NCI-H1694 treated with DMSO at 0.1 percent for 48 hours (cell line): ENCODE measurements at places on chromosomes 6 and 20.
A peak's percentile ranks its signal among the peaks of the same experiment; 100 is the strongest.

DNA sequence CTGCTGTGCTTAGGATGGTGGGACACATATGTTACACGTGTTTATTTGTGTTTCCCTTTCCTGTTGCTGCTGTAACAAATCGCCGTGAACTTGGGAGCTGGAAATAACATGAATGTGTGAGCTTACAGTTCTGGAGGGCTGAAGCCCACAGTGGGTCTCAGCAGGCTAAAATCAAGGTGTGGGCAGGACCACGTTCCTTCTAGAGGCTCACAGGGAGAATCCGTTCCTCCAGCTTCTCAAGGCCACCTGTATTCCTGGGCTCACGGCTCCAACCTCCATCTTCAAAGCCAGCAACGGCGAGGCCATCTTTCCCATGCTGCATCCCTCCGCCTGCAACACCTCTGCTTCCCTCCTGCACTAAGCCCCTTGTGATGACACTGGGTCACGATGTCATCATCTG is 27.4 kb upstream of the PTGIS start:
- no peak for DNase-seq

DNA sequence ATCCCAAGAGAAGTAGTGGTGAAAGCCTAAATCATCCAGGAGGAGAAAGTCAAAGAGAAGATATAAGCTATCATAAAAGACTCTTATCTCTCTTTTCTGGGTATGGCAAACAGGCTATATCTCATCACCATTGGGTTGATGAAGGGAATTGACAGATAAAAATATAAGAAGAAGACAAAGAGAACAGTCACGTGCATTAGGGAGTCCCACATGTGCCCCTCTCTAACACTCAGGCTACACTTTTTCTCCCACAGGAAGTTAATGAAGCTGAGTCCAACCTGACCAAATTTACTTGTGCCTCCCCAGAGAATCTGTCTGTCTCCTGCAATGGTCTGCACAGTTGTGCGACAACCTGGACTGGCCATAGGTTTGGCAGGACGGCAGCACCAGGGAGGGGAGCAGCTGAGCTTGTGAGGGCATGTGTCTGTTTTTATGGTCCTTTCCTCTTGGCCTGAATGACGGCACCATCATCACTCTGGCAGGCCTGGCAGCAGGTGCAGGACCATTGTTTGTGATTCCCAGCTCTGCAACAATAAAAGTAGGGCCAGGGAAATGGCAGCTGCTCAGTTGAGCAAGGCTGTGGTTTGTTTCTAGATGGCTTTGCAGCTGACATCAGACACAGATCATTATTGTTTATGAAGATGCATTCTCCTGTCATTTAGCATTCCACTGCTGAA is 144.5 kb upstream of the MCHR2 start:
- DNase-seq, result no peak

- no peak for DNase-seq
These were observed 168.9 kb downstream of the PHF3 start for GRCh38 chr6:63804381-63804956.

- DNase-seq, result no peak
These were observed 863.4 kb downstream of the DHX35 start for GRCh38 chr20:39825524-39825923.

GRCh38 chr6:162026031-162026430 is 701.5 kb downstream of the PRKN start:
- no peak for DNase-seq

DNA sequence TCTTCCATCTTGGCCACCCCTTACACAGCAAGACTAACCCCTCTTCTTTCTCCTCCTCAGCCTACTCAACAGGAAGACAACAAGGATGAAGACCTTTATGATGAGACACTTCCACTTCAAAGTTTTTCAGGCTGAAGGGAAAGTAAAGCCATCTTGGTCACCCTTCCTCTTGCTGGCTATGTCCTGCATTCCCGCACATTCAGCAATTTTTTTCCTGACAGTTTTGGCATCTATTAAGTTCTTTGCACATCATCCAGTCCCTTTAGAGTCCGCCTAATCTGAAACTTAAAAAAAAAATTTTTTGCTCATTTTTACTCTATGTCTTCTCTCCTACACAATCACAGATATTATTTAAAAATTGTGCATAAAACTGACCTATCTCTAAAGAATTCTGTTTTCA is 493.4 kb downstream of the LMBRD1 start:
- DNase-seq, result no peak

- no peak for DNase-seq
These were observed 1.6 kb upstream of the RPS12 start for GRCh38 chr6:132812756-132813172.

DNA sequence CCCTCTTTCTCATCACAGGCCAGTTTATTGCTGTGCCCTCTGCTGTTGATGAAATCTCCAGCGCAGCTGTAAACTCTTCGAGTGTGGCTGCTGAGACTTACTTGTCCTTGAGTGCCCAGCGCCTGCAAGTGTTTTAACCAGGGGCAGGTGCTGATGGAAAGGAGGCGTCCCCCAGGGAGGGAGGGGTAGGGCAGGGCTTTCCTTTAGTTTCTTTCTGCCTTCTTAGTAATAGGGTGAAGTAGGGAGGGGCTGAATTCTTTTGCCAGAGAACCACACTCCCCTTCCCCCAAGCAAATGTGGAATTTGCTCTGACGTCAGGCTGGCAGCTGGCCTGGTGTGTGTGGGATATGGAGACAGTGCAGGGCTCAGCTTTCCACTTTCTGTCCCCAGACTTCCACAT is 61.2 kb downstream of the IGF2R start:
- DNase-seq, result no peak

DNA sequence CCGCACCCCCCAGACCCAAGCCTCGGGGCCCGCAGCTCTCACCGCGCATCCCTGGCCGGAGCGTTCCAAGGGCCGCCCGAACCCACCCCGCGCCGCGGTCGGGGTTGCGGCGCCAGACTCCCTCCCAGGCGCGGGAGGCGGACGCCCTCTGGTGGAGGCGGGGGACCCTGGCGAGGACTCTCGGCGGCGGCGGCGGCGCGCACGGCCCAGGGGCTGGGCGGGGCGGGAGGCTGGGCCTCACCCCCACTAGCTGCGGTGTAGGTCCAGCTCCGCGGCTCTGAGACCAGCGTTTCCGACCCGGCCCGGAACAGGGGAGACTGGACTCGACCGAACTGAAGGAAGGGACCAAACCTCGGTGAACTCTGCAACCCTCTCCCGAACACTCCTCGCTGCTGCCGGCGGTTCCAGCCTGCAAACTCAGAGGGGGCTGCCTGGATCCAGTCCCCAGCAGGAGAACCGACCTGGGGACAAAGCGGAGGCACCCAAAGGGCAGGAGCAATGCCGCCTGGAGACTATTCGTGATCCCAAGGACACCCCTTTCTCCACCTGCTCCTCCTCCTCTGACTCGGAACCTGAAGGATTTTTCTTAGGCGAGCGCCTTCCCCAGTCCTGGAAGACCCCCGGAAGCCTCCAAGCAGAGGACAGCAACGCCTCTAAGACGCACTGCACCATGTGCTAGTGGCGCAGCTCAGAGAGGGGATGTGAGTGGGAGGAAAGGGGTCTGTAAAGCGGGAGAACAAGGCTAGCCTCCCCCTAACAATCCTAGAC is 859 bp upstream of the TOMM6 start:
- peak; percentile 44 for DNase-seq

GRCh38 chr6:110439356-110439755 is 24.0 kb upstream of the DDO start:
- DNase-seq, result no peak

- DNase-seq, result no peak
These were observed 188.0 kb downstream of the KCNQ5 start for GRCh38 chr6:72809746-72810379.

DNA sequence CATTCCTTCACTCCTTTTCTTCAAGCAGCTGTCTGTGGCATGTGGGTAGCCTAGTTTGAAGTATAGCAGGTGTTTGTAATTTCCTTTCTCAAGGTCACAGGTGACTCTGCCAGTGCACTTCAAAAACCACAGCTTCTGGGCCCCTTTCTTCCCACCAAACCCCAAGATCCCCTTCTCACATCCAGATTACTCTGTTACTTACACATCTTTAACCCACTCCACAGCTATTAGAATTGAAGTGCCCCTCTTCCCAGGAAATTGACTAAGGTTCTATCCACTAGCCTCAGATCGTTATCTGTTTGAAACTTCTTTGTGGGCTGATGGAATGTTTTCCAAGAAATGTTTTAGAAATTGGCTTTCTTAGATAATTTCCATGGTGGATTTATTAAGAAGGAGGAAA is 150.8 kb downstream of the AHI1 start:
- no peak for DNase-seq

- no peak for DNase-seq
These were observed 11.5 kb downstream of the RIOK1 start for GRCh38 chr6:7401075-7401474.
